Activated CD8-positive, alpha-beta memory T cell treated with anti-CD3 and anti-CD28 coated beads, Interleukin-2, amount 50 U/mL, for 48 hours (primary cell): ENCODE measurements at places on chromosomes 3 and 15.

DNA sequence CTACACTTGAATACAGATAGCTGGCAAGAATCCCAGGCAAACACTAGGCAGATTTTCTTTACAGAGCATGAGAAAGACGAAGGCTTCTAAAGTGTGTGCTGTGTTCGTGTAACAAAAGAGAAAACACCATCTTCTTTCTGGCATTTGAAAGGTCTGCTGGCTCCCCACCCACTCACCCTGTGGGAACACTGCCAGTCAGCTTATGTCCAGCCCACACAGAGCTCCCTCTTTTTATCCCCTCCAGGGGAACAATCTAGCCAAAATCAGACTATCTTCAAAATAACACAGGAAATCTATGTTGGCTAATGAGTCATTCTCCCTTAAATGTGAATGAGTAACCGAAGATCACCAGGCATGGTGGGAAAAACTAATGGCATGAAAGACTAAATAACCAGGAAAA lies 45.6 kb upstream of the PAQR5 start:
- DNase-seq, result no peak

DNA sequence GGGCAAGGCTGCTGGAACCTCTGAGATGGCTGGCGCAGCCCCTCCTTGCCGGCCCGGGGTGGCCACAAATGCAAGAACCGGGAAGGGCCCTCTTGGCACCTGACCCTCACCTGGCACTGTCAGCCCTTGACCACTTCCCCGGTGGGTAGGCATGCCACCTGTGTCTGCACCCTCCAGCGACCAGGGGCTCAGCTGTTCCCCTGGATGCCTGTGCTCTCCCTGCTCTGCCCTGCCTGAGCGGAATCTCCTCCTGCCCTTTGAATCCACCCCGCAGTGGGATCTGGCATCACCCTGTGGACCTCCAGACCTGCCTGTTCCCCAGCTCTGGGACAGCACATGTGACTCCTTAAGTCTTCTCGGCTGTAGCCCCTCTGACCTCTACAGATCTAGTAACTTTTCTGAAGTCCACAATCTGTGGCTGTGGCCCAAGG lies 26.1 kb upstream of the FGD5 start:
- no peak for DNase-seq

DNA sequence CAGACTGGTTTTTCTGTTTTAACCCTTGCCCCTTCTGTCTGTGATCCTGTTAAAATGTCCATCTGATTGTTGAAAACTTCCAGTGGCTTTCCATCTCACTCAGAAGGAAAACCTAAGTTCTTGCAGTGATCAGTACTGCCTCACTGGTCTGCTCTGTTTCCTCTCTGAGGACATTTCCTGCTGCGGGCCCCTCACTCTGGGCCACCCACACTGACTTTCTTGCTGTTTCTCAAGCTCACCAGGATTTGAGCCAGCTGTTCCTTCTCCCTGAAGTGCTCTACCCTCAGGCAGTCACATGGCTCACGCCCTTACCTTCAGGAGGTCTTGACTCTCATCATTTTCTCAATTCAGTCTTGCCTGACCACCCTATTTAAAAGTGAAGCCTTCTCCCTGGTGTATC lies 1.8 kb downstream of the GRK7 start:
- no peak for DNase-seq

GRCh38 chr3:11509173-11510000 lies 134.3 kb downstream of the VGLL4 start:
- no peak for DNase-seq

- peak; percentile 70 for DNase-seq
Measured at GRCh38 chr3:149657926-149658743, at the start of gene WWTR1. Gene WWTR1, minus strand, starts transcription at chr3:149658025. Its CDS starts 719 bp downstream, at chr3:149657306.

- no peak for DNase-seq
Measured at GRCh38 chr3:100419406-100419805, 18.1 kb downstream of the LNP1 start.

DNA sequence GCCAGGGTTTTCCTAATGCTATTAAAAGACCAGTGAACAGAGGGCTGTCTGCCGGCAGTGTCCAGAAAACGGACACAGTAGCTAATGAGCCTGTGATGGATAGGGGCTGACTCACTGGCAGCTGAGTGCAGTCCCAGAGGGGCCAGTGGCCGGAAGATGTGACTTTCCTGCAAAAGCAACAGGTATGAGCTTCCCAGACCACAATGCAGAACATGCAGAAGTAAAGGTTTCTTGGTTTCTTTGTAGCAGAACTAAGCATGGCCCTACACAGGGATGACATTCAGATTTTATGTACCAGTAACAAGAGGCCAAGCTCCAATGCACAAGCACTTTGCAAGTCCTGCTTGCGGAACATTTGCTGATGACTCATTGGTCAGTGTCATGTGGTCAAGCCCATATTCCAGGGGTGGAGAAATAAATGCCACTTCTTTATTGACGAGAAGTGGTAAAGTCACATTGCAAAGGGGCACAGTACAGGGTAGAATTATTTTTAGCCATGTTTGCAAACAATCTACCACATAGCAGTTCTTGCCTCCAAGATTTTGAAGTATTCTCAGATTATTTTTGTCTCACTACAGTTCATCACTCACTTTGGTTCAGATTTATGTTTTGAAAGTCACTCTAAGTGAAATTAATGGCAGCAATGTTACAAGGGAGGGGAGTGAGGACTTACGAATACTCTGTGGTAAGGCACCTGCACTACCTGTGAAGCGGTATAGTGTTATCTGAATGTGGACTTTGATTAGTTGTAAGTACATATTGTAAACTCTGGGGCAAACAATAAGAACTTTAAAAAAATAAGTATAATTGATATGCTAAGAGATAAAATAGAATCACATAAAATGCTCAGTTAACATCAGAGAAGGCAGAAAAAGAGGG lies 263.3 kb downstream of the ABHD5 start:
- DNase-seq, result no peak

- DNase-seq, result no peak
Measured at GRCh38 chr15:38818157-38818790, 253.7 kb upstream of the RASGRP1 start.

GRCh38 chr3:153171256-153171655 lies 9.2 kb downstream of the RAP2B start:
- DNase-seq, result no peak

GRCh38 chr15:70281811-70282307 lies 184.1 kb upstream of the TLE3 start:
- no peak for DNase-seq

- DNase-seq, result no peak
Measured at GRCh38 chr15:79381593-79381992, 50.5 kb upstream of the MINAR1 start.

- DNase-seq, result peak; percentile 62
Measured at GRCh38 chr3:13654330-13655060, 105.6 kb downstream of the FBLN2 start.

DNA sequence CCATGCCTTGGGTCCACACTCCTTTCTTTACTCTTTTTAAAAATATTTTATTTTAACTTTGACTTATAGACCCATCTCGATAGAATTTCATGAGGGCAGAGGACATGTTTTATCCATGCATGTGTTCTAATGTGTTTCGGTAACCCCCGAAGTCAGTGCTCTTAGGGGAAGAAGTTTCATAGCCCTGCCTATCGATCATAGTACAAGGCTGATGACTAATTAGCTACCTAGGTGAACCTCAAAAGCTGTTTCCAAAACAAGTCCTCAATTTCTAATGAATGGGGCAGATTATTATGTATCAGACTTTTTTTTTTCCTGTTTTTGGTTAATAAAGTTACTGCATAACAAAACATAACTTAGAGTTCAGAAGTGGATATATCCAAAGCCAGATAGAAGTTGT lies 82.0 kb downstream of the MBNL1 start:
- DNase-seq, result no peak

DNA sequence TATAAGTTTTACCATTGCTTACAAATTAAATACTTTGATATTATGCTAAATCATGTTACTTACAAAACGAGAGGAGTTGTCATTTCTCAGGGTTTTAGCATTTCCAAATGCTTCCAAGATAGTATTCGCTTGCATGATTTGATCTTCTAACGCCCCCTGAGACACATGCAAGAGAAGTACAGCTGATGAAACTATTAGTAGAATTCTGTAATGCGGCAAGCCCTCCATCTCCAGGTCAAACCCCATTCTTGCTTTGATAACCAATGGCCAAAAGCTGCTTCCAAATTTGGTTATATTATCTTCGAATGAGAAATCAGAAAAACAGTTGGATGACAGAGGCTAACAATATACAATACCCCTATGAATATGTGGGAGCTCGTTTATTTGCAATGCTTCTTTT lies 14.7 kb downstream of the MYH15 start:
- DNase-seq, result no peak

DNA sequence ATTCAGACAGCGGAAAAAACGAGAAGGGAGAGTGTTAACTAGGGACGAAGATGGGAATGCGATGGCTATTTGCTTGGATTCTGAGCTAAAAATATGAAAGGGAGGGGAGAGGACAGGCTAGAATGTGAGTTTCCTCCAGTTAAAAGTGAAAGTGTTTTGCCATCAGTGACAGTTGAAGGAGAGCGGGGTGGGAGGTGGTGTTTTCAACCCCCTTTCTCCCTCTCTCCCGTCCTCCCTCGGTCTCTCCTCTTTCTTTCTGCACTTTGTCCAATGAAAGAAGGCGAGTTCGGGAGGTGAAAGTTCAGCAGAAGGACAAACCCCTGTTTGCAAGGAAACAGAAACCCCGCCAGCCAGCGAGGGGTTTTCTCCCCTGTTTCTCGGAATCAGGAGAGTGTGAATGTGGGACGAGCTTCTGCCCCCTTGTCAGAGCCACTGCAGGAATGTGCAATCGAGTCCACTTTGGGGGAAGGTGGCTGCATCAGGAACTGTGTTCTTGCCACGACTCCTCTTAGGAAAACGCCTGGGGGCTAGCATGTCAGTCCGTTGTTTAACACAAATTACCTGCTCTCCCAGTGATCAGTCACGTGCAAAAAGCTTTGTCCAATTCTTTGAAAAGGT lies 975 bp upstream of the FOXP1 start:
- peak; percentile 80 for DNase-seq

DNA sequence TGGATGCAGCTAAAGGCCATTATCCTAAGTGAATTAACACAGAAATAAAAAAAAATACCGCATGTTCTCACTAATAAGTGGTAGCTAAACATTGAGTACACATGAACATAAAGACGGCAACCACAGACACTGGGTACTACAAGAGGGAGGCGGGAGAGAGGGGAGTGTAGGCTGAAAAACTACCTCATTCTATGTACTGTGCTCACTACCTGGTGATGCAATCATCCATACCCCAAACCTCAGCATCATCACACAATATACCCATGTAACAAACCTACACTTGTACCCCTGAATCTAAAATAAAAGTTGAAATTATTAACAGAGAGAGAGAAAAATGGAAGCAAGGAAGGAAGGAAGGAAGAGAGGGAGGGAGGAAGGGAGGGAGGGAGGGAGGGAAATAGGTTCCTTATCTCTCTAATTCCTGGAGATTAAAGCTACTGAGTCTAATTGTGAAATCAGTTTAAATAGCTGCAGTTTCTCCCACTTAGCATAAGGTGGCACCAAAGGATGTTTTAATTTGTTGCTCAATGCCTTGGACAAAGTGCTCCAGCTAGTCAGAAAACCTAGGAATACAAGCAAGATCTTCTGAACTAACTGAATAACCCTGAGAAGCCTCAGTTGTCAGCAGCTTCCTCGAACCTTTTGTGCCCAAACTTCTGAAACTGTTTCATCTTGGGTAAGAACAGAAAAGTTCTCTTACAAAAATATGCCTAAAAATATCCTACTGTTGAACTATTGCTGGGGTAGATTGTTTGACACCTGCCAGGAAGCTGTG lies 79.4 kb upstream of the ATP11B start:
- no peak for DNase-seq

- DNase-seq, result no peak
Measured at GRCh38 chr3:143170074-143170473, 50.5 kb downstream of the CHST2 start.

DNA sequence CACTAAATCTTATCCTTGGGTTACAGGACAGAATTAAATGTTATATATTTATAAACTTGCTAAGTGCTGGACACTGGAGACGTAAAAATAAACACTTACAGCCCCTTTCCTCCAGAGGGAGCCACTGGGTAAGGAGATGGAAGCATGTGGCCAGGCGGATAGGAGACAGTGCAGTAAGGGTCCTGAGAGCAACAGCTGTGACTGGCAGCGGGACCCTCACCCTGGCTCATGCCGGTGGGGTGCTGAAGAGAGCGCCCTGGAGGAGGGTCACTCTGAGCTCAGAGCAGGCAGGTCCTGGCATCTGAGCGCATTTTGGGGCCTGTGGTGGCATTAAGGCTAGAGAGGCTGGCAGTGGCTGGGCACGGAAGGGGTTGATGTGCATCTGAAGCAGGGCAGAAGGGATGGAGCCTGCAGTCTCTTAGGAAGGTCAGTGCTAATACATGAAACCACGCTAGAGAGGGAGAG lies 16.0 kb downstream of the SEC61A1 start:
- peak; percentile 55 for DNase-seq

- no peak for DNase-seq
Measured at GRCh38 chr3:142647856-142648255, 51.7 kb downstream of the PLS1 start.

GRCh38 chr3:113242096-113242581 lies 30.8 kb downstream of the BOC start:
- no peak for DNase-seq

DNA sequence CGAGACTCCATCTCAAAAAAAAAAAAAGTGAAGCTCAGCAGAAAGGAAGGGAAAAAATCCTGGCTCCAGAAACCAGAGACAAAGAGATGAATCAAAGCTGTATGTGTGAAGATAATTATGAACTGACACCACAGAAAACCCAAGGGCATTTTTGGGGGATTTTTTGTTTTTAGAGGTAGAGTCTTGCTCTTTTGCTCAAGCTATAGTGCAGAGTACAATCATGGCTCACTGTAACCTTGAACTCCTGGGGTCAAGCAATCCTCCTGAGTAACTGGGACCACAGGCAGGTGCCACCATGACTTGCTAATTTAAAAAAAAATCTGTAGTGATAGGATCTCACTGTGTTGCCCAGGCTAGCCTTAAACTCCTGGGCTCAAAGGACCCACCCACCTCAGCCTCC lies 22.8 kb downstream of the HCLS1 start:
- no peak for DNase-seq

DNA sequence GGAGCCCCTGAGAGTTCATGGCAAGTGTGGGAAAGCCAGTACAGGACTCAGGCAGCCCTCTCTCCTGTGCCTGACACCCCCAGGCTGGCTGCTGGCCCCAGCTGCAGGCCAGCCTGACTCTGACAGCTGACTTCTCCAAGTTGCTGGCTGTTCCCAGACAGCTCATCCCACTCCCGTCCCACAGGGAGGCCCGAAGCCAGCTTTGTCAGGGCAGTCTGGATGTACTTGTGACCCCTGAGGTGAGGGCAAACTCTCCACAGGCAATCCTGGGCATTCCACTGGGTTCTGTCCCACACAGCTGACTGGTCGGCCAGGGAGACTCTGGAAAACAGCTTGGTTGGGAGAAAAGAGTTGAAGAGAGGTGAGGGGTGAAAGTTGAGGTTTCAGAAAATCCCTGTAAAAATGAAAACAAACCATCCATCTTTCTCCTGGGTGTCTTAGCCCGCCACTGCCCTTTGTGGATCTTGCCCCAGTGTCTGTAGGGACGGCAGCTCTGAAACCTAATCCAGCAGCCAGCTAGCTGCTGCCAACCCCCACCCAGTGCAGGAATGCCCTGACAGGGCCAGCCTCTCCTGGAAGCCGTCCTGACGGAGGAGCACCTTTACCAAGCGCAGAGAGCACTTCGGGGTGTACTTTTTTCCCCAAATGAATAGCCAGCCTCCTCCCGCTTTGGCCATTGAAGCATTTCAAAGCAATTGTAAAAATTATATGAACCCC lies 87.9 kb downstream of the DNAJB8 start:
- DNase-seq, result no peak
